ENCODE measurements at places on chromosomes 11 and 22. TPM values are rescaled to one million over a fixed set of nuclear protein-coding genes. Genes with fewer than 3 reads are reported as not detected.

XKR3 gene
- total RNA-seq, result not detected

DNA sequence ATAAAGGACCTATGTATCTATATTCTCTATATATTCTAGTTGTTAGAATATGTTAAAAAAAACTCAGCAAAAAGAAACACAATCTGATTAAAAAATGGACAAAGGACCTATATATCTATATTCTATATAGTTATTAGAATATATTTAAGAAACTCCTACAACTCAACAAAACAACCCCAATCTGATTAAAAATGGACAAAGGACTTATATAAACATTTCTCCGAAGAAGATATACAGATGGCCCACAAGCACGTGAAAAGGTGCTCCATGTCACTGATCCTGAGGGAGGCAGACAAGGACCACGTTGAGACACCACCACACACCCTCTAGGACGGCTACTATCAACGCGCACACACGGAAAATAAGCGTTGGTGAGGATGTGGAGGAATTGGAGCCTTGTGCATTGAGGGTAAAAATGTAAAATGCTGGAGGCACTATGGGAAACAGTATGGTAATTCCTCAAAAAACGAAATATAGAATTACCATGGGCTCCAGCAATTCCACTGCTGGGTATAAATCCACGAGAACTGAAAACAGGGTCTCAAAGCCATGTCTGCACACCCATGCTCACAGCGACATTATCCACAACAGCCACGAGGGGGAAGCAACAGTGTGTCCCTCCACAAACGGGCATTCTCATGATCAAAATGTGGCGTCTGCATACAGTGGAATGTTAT is 22.7 kb downstream of the YPEL1 start:
- peak; percentile 46 for DNase-seq

DNA sequence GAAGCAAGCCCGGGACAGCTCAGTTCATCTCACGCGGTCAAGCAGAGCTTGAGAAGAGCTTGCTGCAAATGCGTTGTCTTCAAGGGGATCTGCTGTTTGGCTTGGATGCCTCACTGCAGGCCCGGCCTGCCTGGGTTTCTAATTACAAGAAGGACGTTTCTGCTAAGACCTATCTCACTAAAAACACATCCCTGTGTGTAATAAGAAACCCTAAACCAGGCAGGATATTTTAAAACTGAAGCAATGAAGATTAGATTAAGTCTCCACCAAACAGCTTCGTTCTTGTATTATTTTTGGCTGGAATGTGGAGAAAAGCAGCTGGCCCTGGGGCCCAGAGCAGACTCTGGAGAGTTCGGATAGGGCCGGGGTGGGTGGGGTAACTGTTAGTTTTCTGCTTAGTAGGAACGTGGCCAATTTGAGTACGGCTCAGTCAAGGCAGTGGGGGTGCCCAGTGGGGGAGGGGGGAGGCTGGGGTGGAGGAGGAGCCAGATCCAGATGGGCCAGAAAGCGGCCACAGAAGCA is 6.0 kb downstream of the PKNOX2 start:
- peak; percentile 67 for DNase-seq

GRCh38 chr11:130219148-130219547 is 59.6 kb downstream of the ST14 start:
- DNase-seq, result no peak

GRCh38 chr22:35910003-35910769 is 118.4 kb downstream of the RBFOX2 start:
- DNase-seq, result no peak

- DNase-seq, result peak; percentile 92
These were observed 1.2 kb downstream of the TSPO start for GRCh38 chr22:43152357-43153071.

DNA sequence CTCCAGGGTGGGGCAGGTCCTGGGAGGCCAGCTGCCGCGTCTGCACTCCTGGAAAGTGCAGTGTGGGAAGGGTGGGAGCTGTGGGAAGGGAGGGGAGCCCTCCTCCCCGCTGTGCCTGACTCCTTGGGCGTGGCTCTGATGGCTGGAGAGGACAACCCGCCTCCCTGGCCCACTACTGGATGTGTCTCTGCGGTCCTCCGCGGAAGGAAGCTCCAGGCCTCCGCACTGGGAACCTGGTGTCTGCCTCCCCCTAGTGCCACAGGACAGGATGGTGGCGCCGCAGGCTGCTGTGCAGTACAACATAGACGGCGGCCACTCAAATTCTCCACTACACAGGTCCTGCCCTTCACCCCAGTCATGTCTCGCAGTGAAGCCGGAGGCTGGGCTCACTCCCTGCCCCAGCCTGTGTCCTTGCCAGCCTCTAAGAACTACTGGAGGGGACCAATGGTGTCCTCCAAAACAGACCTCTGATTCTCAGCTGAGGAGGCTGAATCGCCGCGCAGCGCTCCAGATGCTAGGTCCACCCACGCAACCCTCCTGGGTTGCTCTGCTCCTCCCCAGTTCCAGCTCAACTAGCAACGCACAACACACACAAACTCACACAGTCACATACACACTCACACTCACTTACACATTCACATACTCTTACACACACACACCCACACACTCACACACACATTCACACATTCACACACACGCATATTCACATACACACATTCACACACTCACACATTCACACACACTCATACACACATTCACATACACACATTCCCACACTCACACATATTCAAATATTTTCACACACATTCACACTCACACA is 12.4 kb upstream of the DSCAML1 start:
- DNase-seq, result peak; percentile 63

FAM83F gene
- not detected for total RNA-seq

OR8U1 gene
- total RNA-seq, result not detected

- no peak for DNase-seq
These were observed 2.8 kb downstream of the PRG3 start for GRCh38 chr11:57378186-57378585.

OR51I1 gene
- total RNA-seq, result not detected

- no peak for DNase-seq
These were observed 155.8 kb upstream of the MTMR2 start for GRCh38 chr11:96079691-96080090.

DNA sequence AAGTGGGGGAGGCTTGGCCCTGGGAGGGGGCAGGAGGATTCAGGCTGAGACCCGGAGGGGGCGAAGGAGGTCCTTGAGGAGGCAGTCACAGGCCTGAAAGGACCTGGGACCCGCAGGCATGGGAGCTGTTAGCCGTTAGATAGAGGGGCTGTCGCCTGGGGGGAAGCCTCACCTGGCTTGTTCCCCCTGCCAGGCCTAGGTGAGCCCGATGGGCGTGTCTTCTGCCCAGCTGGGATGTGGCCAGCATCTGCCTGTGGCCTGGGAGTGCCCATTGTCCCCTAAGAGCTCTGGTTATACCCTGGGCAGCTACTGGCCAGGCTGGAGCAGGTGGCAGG is 1.8 kb upstream of the DUSP8 start:
- no peak for DNase-seq

DNA sequence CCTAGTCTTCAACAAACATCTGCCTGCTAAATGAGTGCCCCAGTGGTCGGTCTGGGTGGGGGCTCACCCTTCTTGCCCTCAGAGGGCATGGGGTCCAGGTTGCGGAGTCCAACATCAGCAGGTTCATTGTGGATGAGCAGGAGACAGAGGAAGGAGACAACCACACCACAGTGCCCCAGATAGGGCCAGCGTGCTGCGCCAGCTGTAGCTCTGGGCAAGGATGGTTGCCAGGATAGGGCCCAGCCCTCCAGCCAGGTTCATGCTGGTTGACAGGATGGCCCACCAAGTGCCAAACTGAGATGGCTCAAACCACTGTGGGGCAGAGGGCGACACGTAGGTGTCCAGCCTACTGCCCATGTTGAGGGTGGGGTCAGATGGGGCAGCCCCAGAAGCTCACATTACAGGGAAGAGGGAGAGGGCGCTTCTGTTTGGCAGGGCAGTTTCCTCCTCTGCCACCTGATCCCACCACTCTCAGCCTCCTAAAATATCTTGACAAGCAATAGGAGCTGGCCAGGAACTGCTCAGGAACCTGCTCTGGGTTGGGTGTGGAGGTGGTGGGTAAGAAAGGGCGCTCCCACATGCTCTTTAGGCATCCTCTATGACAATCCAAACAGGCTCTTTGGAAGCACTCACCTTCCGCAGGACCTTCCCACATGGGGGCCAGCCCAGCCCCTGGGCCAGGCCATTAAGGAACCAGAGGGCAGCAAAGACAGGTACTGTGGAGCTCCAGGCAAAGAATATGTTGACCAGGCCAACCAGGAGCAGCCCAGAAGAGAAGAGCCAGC is 2.9 kb downstream of the SLC37A4 start:
- no peak for DNase-seq

DNA sequence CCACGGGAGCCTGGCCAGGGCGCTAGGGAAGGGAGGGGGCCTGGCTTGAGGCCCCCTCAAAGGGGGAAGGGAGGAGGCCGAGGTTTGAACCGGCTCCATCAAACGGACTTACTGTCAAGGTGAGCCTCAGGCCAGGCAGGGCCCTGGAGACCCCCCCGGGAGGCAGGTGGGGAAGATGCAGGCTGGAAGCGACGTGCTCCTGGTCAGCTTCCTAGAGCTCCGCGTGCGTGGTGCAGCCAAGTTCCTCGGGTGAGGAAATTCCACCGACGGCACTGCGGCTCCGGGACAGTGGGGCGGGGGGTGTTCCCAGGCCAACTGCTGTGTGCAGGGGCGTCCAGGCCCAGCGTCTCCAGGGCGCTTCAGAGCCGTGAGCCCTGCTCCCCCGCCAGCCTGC is 7.2 kb upstream of the TRABD start:
- no peak for DNase-seq

GRCh38 chr11:33828604-33829429 is 54.5 kb upstream of the FBXO3 start:
- DNase-seq, result no peak

DNA sequence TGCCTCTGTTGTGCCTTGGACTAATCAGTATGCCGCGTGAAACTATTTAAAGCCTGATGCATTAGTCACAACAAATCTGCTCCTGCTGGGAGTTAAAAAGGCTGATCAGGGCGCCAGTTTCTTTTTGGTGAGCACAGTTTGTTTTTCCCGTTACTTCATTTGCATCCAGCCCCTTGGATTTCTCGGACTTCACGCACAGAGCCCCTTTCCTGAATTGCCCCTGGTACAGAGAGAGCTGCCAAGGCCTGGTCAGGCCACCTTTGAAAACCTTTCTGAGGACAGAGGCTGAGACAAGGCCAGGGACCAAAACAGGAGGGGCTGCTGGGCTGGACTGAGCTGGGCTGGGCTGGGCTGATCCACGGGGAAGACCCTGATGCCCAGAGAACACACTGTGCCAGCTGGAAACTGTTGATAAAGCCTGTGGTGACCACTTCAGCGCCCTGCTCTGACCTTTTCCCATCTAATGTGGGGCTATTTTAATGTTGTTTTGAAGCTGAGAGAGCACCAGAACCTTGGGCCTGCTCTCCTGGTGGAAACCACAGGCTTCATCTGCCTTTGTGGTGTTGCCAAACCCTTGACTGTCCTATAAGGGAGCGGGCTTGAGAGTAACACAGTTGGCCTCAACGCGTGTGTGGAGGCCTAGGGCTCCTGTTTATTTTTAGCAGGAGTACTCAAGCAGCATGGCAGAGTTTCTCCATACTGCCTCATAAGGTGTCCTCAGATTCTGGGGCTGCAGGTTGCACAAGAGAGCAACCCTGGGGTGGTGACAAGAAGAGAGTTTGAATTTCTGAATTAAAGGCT is 44.2 kb downstream of the NAV2 start:
- DNase-seq, result no peak

GRCh38 chr11:134532921-134533421 is 120.9 kb upstream of the B3GAT1 start:
- no peak for DNase-seq

- DNase-seq, result no peak
These were observed 88.4 kb upstream of the TEAD1 start for GRCh38 chr11:12585861-12586260.

DNA sequence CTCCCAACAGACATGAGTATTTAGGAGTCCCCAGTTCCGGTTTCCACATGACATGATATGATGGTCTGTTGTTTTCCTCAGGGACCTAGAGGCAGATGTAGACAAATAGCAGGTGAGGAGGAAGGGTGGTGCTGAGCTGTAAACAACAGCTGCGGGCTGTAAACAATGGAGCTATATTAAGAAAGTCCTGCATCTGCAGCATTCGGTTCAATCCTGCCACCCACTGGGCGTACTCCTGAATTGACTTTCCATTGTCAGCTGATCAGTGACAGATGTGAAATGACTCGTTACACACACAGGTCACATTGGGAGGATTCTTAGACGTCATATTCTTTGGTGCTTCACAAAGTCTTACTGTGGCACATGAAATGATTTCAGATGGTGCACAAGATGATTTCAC is 26.8 kb upstream of the RAG1 start:
- peak; percentile 34 for DNase-seq
